Immature natural killer cell (primary cell): ENCODE measurements at places on chromosomes 6 and 20.

GRCh38 chr20:61801857-61802442 lies 263.7 kb downstream of the TAF4 start:
- no peak overlapping the region for H3K4me3 ChIP-seq
- no peaks in the 10 kb centered on the region for H3K36me3 ChIP-seq
- DNase-seq: no peak
- H3K4me1 ChIP-seq: no peaks in the 10 kb centered on the region

DNA sequence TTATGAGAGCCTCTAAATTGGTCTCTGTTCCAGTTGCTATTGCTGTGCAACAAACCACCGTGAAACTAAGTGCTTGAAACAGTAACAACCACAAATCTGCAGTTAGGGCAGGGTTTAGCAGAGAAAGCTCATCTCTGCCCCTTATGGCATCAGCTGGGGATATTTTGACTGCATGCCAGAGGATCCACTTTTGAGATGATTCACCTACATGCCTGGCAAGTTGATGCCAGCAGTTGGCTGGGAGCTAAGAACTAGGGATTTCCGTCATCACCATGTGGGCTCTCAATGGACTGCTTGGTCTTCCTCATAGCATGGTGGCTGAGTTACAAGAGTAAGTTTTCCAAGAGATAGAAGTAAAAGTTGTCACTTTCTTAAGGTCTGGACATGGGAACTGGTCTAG lies 35.1 kb downstream of the PLCB4 start:
- no peaks in the 10 kb centered on the region for H3K4me1 ChIP-seq
- H3K36me3 ChIP-seq: no peaks in the 10 kb centered on the region
- peaks cover 2% of the 10 kb centered on the region for H3K27me3 ChIP-seq
- no peak overlapping the region for H3K27ac ChIP-seq
- DNase-seq: no peak

DNA sequence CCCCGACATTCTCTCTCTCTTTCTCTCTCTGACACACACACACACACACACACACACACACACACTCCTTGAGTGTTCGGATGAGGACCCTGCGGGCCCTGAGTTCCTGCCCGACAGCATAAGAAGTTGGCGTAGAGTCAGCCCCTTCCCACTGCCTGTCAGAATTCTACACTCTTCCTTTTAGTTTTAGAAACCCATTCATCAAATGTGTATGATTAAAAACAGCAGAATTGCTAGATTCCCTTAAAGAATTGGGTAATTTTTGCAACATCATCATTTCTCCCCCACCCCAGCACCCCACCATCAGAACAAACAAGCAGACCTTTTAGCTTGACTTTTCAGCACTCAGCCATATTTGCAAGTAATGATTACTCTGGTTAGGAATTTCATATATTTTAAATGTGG lies 322.8 kb downstream of the FARS2 start:
- no peaks in the 10 kb centered on the region for H3K27me3 ChIP-seq
- no peak overlapping the region for H3K4me3 ChIP-seq
- no peaks in the 10 kb centered on the region for H3K4me1 ChIP-seq
- no peak overlapping the region for H3K27ac ChIP-seq
- H3K36me3 ChIP-seq: peaks cover 11% of the 10 kb centered on the region
- DNase-seq: no peak

- H3K36me3 ChIP-seq: no peaks in the 10 kb centered on the region
- DNase-seq: no peak
- no peak overlapping the region for H3K4me3 ChIP-seq
- H3K27ac ChIP-seq: no peak overlapping the region
- no peaks in the 10 kb centered on the region for H3K4me1 ChIP-seq
These were observed 67.1 kb upstream of the KCNQ5 start for GRCh38 chr6:72554761-72555221.

DNA sequence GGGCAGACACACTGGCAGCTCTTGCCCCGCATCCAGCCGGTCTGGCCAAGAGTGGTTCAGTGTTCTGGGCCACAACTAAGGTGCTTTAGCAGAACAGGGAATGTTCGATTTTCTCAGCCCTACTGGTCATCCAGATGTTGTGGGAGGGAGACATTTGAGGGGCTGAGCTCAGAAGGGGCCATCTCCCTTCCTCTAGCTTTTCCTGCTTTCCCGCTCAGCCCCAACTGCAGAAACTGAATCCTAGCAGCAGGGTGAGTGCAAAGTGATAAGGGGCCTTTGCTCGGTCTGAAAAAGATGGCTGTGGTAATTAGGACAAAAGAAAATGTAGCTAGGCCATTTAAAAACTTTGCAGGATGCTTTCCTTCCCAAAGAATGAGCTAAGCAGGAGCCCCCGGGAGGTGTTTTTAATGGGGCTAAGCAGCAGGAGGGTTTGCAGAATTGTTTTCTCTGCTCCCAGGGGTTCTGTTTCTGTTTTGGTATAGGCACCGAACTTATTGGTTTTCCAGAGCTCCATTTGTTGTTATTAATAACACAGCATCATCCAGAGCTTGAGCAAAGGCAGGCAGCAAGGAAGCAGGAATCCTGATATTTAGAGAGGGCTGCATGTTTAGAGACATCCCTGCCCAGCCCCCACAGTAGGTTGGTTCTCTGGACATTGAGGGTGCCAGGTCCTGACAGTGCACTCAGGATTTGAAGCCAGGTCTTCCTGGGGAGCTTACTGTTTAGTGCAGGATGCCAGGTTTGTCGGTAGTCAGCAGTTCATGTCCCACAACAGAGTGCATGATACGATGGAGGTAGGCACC lies 210.9 kb downstream of the SLC24A3 start:
- H3K27me3 ChIP-seq: no peaks in the 10 kb centered on the region
- H3K36me3 ChIP-seq: no peaks in the 10 kb centered on the region
- no peak overlapping the region for H3K4me3 ChIP-seq
- DNase-seq: no peak
- H3K4me1 ChIP-seq: no peaks in the 10 kb centered on the region
- no peak overlapping the region for H3K27ac ChIP-seq
